ENCODE measurements at places on chromosomes 12 and 14.
A peak's percentile ranks its signal among the peaks of the same experiment; 100 is the strongest.

GRCh38 chr14:30875788-30876053 lies 1.4 kb downstream of the COCH start:
- DNase-seq = no peak

DNA sequence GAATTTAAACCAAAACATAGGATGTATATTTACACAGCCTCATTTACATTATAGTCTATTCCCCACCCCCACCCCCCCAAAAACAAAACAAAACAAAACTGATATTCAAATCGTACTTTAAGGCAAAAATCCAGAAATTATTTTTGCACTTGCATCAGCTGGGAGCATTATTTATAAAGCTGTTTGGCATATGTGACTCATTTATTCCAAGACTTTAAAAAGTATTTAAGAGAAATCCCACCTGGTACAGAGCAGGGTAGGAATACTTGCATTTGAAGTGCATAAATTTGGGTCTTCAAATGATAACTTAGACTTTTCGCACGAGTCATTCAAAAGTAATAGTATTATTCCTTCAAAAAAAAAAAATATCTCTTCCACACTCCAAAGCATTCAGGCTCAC lies 1.1 kb downstream of the KLHL28 start:
- no peak for DNase-seq

DNA sequence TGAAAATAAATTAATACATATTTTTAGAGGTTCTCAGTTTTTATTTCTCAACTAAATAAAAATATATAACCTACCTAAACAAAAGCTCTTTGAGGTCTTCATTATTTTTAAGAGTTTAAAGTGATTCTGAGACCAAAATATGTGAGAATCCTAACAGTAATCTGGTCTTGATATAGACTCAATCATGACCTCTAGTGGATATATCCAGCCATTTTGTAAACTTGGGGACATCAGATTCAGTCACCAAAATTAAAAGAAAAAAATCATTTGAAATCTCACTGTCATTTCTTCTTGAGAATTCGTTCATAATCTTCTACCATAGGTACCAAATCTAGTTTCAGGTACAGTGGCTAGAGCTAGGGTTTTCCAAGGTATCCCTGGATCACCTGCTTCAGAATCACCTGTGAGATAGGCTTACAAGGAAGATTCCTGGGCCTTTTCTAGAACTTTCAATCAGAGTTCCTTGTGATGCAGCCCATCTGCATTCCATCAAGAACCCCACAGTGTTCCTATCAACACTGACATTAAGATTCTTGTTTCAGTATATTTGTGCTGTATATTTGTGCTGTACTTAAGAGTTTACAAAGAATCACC lies 214.9 kb downstream of the ADAMTS20 start:
- DNase-seq = no peak

GRCh38 chr12:82040987-82041743 lies 282.0 kb upstream of the PPFIA2 start:
- no peak for DNase-seq

DNA sequence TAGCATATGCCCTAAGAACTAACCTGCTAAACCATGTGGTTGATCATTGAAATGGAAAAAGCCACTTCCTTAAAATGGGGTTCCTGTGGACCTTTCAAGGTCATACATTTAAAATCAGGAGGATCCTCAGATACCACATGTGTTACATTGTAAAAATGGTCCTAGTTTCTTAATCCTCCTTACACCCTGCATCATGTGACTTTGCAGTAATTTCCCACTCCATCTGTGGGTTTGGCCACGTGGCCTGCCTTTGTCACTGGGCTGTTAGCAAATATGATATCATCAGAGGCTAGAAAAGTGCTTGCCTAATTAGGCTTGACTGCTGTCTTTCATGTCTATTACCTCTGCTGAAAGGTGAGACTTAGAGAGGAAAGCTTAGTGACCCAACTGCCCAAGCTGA lies 70.7 kb downstream of the CMKLR1 start:
- DNase-seq = no peak

DNA sequence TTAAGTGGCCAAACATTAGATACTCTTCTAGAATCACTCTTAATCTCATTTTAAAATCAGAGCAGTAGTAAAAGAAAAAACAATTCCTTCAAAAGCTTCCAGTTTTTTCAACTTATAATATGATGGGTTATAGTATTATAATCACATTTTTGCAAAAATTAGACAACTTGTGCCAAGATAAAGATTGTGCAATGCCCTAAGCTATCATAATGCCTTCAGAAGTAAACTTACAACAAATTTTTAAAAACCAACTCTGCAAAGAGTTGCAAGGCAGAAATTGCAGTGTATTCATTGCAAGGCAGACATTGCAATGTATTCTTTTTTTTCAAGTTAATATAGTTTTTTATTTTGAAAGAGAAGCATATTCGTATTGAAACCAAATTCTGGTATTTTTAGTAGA lies 47.2 kb upstream of the KITLG start:
- DNase-seq = no peak

GRCh38 chr14:32620724-32621123 lies 291.6 kb downstream of the AKAP6 start:
- DNase-seq = no peak

- DNase-seq = peak; percentile 84
Observed at GRCh38 chr14:20455355-20456300, 602 bp downstream of the APEX1 start.

- DNase-seq = no peak
Observed at GRCh38 chr12:20120403-20120725, 248.0 kb upstream of the PDE3A start.

DNA sequence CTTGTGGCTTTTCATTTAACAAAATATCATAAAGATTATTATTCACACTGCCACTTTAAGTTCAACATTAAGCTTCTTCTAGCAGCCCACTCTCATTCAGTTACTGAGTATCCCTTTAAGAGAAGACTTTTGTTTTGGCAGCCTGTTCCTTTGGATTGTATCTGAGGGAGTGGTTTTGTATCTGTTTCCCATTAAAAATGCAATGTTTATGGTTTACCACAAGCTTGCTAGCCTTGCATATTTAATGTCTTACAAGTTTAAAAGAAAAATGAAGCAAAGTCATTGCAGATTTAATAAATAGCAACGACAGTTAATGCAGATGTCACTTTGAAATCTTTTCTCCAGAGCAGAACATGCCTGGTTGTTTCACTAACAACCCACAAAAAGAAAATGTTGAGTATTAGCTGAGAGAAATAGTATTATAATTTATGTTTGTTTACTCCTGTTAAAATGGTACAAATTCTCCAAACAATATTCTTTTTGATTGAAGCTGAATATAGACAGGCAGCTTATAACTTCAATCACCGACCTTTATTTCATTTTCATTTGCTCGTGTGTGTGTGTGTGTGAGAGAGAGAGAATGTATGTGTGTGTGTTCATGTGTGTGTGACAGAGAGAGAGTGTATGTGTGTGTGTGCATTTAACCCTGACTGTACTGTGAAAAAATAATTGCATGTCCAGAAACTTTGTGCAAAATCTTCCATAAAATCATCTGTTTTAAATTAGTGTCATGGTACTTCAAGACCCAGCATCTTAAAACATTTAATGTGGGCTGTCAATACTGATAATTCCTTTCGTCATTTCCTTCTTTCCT lies 1.8 kb downstream of the DCN start:
- no peak for DNase-seq

DNA sequence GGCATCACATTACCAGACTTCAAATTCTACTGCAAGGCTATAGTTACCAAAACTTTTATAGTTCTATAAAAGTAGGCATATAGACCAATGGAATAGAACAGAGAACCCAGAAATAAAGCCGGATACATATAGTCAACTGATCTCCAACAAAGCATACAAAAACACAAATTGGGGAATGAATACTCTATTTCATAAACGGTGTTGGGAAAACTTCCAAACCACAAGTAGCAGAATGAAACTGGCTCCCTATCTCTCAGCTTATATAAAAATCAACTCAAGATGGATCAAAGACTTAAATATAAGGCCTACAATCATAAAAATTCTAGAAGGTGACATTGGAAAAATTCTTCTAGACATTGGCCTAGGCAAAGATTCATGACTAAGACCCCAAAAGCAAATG lies 187.9 kb upstream of the PLXNC1 start:
- DNase-seq = no peak

GRCh38 chr12:20798554-20798953 lies 12.0 kb upstream of the SLCO1B3 start:
- no peak for DNase-seq

DNA sequence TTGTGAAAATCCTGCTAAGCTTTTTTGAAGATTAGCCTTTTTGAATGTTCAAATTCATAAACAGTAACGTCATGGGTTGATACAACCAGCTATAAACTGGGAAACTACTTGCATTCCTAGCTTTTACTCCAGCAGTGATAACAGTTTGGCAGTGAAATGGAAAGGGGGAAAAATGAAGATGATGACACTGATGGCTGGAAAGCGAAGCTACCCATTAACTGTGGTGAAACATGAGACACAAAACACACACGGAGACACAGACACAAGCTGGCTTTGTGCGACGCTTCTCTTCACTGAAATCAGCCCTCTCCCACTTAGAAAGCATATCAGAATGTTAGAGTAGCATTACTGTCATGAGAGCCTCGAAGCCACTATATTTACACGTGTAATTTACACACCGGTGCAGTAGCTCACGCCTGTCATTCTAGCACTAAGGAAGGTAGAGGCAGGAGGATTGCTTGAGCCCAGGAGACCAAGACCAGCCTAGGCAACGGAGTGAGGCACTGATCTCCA lies 15.7 kb downstream of the VPS37B start:
- DNase-seq = no peak

DNA sequence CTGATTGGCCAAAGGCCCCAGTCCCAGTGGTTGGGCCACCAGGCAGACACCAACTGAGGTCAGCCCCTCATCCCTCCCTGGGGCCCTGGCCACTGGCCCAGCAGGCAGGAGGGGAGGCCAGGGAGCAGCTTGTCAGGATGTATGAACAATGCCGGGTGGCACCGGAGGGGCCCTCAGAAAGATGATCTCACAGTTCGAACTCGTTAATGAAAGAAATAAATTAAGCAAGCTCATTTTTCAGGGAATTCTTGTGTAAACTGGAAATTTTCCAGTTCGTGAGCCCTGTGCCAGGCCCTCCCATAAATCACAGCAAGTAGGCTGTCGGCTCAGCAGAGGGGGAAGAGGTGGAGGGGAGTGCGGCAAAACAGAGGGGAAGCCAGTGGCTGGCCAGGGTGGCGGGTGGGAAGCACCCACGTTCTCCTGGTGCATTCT lies 177.0 kb upstream of the VASH1 start:
- no peak for DNase-seq

- DNase-seq = no peak
Observed at GRCh38 chr12:131461096-131461495, 249.8 kb upstream of the SFSWAP start.

Data from NCI-H1436 (cell line).